ENCODE measurements at places on chromosomes 6 and 20.

DNA sequence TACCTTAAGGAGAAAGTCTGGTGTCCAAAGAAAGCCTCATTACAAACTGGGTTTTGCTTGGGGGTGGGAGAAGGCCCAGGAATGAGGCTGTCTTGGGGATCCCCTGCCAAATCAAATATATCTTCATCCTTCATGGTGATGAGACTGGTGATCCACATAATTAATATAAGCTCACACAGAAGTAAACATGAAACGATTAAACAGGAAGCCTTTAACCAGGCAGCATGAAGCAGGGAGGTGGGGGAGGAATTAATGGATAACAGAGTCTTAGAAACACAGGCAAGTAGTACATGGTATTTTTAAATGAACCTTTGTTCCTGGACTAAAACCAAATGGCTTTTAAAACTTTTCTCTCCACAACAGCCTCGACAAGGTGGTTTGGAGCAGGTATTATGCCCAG is 437.5 kb downstream of the TFAP2A start:
- DNase-seq, result no peak

DNA sequence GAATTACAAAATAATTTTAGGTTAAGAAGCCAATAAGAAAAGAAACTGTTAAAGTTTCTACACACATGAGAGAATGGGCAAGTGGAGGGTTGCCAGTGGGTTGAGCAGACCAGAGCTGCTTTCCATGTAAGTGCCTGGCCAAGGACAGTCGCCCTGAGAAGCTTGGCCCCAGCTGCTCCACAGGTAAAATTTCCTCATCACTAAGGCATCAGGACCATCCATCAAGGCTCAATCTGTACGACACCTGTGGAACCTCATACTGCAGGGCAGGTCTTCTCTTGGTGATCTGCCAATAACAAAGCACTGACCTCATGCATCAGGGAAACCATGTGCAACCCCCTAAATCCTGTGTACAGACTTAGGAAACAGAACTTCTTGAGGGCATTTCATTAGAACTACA is 115.4 kb downstream of the INSM1 start:
- DNase-seq, result no peak

- no peak for DNase-seq
These were observed 12.9 kb downstream of the CDYL start for GRCh38 chr6:4788953-4789584.

DNA sequence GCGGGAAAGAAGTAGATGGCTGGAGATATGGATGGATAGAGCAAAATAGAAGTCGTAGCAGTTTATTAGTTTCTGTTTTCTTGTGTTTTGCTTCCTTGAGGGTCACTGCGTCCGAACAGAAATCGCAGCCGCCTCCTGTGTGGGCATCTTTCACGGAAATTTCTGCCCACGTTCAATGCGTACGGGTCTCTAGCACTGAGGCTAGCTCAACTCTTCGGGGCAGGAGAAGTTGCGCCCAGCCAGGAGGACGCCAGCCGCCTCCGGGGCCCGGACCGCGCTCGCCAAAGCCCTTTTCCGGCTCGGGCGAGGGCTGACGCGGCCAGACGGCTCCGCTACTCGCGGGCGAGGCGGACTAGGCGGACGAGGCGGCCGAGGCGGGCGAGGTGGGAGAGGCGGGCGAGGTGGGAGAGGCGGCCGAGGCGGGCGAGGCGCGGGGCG is 814 bp downstream of the TFAP2B start:
- DNase-seq, result no peak

DNA sequence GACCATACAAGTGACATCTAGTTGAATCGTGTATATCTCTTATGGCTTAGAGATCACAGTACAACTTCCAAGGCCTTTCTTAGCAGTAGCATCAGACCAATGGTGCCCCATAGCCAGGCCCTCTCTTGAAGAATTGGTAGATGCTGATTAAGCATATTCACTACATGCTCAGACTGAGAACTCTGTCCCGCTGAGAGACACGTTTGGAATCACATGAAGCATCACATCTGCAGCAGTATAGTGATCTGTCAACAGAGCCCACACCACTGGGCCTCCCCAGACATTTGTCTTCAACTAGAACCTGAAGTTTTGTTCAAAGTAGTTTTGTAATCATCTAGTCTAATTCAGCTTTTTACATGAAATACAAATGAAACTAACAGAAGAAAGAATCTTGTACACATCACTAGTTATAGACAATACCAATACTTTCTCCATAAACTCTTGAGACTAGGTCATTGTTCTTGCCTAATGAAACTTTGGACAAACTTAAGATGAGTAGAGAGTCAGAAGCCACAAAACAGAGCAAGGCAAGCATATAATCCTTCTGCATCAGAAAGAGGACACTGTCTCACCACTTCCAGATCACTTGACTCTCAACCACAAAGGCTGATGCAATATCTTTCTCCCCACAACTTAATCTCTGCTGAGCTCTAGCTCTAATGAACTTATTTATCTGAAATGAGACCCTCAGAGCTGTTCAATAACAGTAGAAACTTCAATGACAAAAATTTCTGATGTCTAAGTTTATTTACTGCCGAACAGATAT is 182.7 kb downstream of the TBX18 start:
- DNase-seq, result no peak

DNA sequence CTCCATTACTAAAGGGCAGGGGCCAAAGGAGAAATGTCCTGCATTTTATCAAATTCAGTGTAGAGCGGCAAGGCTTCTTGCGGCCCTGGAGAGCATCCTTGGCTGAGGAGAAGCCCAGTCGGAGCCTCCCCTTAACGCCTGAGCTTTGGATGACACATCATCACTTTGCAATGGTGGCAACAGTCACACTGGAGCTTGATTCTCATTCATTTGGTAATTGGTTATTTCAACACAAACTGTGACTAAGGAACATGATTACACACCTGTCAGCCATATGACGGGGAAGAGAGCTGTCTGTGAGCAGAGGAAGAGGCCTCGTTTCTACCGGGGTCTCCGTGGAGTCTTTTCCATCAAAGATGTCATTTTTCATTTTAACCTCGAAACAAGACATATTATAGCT is 81.4 kb downstream of the SOBP start:
- no peak for DNase-seq

GRCh38 chr6:108966855-108967755 is 118.9 kb downstream of the ARMC2 start:
- DNase-seq, result no peak

- DNase-seq, result no peak
These were observed 169.6 kb downstream of the NFATC2 start for GRCh38 chr20:51372966-51373365.

DNA sequence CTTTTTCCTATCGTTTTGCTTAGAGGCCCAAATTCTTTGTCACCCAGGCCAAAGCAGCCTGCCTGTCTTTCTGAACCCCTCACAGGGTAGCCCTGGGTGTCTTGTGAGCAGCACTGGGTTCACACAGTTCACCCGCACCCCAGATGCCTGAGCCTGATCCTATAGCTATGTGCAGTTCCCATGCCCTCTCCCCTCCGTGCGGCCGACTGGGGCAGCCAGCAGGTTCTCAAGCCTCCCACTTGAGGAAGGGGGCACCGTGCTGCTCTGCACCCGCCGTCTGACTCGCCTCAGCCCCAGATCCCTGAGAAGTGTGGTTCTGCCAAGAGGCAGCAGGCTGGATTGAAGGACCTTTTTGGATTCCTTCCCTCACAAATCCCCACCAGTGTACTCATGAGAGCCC is 89.0 kb downstream of the PSMB1 start:
- no peak for DNase-seq

DNA sequence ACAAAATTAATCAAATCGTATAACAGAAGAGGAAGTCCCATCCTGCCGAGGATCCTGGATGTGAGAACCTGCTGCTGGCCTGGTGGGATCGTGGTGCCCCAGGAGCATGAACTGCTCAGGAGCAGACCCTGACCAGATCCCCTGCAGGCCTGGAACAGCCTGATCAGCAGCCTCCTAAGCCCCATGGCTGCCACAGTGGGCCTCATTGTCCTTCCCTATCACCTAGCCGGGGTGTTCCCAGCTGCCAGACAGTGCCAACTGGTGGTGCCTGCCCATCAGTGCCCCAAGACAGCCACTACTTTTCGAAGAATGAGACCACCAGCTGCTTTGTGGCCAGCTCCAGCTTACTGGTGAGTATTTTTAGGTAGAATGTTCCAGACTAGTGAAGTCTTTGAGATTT is 19.6 kb upstream of the MAS1L start:
- no peak for DNase-seq

DNA sequence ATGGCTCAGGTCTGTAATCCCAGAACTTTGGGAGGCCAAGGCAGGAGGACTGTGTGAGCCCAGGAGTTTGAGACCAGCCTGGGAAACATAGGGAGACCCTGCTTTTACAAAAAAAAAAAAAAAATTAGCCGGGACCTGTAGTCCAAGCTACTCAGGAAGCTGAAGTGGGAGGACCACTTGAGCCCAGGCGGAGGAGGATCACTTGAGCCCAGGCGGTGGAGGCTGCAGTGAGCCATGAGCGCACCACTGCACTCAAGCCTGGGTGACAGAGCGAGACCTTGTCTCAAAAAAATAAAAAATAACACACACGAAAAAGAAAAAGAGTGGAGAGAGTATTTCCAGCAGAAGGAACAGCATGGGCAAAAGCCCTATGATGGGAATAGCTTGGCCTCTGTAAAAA is 2.0 kb downstream of the TTLL9 start:
- no peak for DNase-seq

GRCh38 chr6:26022132-26022472 is 59.5 kb downstream of the TRIM38 start:
- peak; percentile 58 for DNase-seq

- DNase-seq, result no peak
These were observed 1.8 kb downstream of the RALGAPA2 start for GRCh38 chr20:20710443-20711315.

DNA sequence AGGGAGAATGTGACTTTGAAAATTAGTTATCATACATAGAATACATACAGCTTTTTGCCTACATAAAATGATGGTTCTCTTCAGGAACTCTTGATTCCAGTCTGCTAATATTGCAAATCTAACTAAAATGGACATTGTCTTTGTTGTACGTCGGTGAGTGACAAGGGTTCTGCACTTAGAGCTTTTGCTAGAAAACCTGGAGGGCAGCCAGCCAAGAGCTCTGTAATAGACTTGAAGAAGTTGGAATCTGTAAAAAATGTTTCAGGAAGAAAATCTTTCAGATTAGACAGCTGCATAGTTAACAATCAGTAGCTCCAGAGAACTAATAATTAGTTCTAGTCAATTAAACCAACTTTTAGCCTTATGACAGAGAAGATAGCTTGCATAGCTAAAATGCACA is 138.3 kb downstream of the FLRT3 start:
- no peak for DNase-seq

GRCh38 chr6:151059612-151060095 is 180.1 kb upstream of the AKAP12 start:
- no peak for DNase-seq

DNA sequence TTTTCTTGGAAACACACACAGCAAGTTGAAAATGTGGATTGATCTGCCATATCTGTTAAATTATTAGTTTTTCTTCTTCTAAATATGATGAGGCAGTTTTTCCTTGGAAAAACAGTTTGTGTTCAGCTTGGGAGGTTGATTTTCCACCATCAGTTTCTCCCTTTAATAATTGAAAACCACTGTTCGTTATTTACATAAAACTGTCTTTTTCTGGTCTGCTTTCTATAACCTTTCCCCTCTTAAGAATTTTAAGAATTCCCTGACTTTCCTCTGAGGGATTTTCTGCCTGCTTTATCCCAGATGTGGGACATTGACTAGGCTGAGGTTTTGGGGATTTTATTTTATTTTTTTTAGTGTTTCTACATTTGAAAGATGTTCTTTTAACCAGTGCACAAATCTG is 27.2 kb downstream of the DSE start:
- no peak for DNase-seq

- DNase-seq, result no peak
These were observed 76.8 kb downstream of the REV3L start for GRCh38 chr6:111406200-111406721.

- no peak for DNase-seq
These were observed 205.4 kb downstream of the SOD2 start for GRCh38 chr6:159487636-159488035.

- no peak for DNase-seq
These were observed 39.7 kb downstream of the DLL1 start for GRCh38 chr6:170250981-170251775.

DNA sequence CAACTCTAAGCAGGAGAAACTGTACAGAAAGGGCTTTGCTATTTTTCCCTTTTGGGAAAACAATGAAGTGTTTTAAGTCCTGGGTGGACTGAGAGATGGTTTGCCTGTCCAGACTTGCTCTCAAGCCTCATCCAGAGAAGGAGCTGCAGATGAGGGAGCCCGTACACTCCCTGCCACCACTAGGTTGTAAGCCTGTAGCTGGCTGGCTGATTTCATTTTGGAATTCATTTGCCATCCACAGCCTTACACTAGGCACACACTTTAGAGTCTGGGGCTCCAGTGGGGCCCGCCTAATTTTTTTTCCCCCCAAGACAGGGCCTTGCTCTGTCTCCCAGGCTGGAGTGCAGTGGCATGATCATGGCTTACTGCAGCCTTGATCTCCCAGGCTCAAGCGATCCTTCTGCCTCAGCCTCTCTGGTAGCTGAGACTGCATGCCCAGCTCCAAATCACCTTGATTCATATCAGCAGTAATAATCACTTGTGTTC is 28.4 kb downstream of the POFUT1 start:
- no peak for DNase-seq

GRCh38 chr20:48777005-48777404 is 50.8 kb downstream of the PREX1 start:
- no peak for DNase-seq

DNA sequence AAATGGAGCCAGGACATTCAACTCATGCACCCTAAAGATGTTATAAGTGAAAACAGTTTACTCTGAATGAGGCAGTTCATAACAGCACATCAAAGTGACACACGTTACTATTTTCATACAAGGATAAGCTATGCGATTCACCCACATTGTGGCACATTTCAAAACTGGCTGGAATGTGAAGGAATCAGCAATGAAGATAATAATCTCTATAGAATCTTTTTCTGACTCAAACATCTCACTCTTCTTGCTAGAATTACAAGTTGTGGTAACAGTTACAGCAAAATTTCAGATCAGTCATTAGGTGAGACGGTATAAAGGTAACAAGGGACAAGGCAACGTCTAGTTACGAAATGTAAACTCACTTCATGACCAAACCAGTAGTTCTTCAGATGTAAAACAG is 17.5 kb downstream of the TMEM244 start:
- no peak for DNase-seq

DNA sequence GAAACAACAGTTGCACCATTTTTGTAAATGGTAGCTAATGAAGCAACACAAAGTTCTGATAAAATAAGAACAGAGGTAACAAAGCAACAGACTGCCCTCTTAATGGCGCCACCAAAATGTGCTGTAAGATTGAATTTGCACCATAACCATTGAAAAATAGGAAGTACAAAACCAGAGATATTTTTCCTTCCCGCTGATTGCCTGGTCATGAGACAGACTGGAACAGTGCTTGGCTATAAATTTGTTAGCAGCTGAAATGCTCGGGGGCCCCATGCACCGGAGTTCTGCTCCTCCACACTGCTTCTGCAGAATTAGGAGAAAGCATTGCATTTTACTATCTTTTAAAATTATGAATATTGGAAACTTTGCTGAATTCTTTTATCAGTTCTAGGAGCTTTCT is 164.4 kb upstream of the QKI start:
- DNase-seq, result no peak
